EL (cell line): ENCODE measurements at places on chromosomes 13 and 19.

- DNase-seq, result no peak
Observed at GRCh38 chr13:29562786-29563438, 32.6 kb downstream of the SLC7A1 start.

- no peak for DNase-seq
Observed at GRCh38 chr19:30333291-30334065, 38.7 kb upstream of the ZNF536 start.

GRCh38 chr19:2309734-2310362 lies 1.9 kb upstream of the LINGO3 start:
- peak; percentile 52 for DNase-seq

- no peak for DNase-seq
Observed at GRCh38 chr19:43667126-43667875, 2.7 kb downstream of the PLAUR start.

- no peak for DNase-seq
Observed at GRCh38 chr13:34730961-34731360, 211.1 kb upstream of the NBEA start.

GRCh38 chr13:23993680-23993985 lies 96.3 kb upstream of the C1QTNF9B start:
- peak; percentile 13 for DNase-seq

DNA sequence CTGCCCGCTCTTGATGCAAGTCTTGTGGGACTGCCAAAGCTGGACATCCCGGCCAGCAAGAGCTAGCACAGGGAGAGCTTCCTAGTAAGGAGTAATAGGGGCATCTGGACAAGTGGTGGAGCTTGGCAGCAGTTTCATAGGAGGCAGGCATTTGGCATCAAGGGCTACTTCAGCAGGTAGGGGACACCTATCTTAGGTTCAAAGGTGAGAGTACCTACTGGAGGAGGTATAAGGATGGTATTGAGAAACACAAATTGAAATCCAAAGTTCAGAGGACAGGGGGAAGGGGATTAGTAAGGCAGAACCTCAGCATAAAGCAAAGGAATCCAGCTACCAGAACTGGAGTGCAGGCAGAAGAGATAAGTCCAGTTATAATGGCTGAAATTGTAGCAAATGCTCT lies 441.7 kb downstream of the OXGR1 start:
- no peak for DNase-seq

DNA sequence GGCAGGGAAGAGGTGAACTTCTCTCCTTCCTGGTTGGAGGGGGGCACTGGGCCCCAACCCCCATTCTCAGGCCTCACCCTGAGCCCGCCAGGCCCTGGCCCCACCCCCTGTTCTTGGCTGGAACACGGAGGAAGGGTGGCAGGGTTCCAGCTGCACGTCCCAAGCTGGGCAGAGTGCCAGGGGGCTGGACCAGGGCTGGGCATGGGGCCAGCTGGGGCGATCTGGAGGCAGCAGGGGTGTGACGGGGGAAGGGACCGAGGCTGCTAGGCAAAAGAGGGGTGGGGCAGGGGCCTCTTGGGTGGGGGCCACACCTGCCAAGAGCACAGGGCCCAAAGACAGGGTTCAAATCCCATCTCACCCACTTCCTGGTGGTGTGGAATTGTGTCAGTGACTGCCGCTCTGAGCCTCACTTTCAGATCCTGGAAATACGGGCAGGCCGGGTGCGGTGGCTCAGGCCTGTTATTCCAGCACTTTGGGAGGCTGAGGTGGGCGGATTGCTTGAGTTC lies 2.2 kb downstream of the HIF3A start:
- DNase-seq, result peak; percentile 82

- DNase-seq, result peak; percentile 62
Observed at GRCh38 chr19:19485161-19485997, 30.0 kb downstream of the TSSK6 start.

DNA sequence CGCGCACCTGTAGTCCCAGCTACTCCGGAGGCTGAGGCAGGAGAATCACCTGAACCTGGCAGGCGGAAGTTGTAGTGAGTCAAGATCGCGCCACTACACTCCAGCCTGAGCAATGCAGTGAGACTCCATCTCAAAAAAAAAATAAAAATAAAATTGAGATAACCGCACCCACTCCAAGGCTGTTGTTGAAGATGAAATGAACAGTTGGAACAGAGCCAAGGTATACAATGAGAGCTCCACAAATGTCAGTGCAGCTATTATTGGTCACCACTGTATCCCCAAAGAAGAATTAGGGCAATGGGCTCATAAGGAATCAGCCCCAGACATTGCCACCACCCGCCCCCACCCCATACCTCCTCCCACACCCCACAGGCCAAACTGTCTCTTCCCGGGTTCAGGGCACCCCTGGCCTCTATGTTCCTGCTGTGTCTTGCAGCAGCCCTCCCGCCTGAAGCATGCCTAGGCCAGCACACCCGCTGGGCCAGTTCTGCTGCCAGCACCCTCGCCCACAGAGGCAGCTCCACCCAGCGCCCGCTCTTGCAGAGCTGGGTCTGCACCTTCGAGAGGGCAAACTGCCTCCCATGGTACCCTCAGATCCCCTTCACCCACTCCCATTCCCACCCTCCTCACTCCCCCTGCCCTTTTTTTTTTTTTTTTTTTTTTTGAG lies 3.5 kb upstream of the S1PR5 start:
- DNase-seq, result no peak

GRCh38 chr19:7520131-7521051 lies 2.0 kb upstream of the MCOLN1 start:
- no peak for DNase-seq

DNA sequence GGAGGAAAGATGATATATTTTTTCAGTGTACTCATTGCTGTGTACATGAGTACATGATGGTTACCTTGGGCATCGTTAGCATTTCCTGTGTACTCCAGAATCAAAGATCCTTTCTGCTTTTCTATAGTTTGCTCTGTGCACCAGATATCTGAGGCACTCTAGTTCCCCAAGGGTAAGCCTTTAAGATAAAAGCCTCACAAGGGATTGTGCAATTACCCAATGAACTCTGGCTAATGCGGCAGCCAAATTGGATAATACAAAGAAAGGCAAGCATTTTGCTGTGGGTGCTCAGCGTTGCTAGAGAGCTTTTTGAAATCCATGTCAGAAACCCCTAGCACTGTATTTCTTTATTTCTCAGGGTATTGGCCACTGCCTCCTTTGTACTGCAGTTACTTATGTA lies 2.9 kb downstream of the CYSLTR2 start:
- DNase-seq, result no peak

- DNase-seq, result no peak
Observed at GRCh38 chr19:33468361-33469170, 53.0 kb downstream of the PEPD start.
